ENCODE measurements at places on chromosomes 2 and 18.

- no peak for DNase-seq
Measured at GRCh38 chr2:33136056-33136455, 189.3 kb downstream of the LTBP1 start.

DNA sequence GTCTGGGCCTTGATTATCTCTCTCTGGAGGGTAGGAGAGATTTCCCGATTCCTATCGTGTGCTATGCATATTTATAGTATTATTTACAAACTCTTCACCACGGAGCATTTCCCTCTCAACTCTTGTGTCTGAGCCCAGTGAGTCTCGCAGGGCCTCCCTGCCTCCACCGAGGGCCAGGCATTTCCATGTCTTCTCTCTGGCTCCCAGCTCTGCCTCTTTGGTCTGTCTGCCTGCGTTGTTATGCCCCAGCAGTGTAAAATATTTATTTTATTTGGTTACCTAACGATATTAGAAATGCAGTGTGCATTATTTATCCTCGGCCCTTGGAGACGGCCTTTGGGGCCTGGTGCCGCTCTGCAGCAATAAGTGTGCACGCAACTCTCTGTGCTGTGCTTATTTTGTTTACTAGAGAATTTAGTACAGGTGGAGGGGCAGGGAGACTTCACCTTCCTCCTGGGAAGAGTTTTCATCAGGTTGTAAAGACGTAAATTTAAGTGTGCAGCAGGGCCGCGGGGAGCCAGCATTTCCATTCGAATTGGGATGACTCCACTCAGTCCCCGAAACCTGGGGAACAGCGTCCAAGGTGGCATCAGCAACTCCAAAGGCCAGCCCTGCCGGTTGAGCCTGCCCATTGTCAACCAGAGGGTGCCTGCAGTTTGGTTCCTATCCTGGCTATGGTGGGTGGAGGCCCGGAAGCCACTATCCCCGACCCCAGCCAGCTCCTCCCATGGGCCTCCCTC is 100.2 kb downstream of the PTGR3 start:
- DNase-seq, result no peak

DNA sequence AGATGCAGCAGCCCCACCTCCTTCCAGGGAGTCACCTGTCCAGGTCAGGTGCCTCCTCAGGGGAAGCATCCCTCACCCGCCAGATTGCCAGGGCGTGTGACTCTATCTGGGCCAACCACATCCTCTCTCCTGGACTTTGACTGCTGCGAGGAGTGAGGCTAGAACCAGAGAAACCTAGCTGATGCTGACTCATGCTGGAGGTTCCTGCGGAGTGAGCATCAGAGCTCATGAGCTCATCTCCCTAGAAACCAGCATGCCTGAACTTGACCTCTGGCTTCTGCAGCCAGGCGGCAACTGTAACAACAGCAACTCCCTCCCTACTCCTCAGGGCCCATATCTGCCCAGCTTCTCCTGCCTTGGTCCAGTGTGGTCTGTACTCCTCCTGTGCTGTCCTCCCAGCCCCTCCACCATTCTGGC is 28.3 kb upstream of the NT5DC4 start:
- peak; percentile 46 for DNase-seq

DNA sequence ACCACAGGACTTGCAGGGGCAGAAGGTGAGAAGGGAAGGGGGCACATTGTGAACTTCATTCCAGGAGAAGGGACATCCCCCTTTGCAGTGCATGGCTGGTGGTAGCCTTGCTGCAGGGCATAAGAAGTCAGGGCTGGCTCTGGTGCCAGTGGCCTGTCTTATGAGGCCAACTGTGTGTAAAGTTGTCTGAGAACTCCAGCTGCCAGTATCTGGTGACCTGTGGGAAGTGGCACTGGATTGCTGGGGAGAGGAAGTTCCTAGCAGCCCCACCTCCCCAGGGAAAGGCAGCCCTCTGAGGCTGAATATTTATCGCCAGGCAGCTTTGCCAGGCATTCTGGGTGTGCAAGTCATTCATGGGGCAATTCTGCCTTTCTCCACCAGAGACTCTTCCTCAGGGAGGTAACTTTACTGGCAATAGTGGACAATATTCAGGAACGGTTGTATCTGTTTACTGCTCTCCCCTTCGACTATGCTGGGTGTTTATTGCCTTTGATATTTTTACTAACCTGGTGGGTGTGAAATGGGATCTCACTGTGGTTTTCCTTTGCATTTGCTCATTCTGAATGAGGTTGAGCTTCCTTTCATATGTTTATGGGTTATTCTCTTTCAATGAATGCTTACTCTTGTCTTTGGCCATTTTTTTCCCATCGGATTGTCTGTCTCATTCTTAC is 12.3 kb downstream of the TRPM8 start:
- no peak for DNase-seq
